ENCODE measurements at places on chromosomes 2 and 18. TPM values are rescaled to one million over a fixed set of nuclear protein-coding genes. Genes with fewer than 3 reads are reported as not detected.

The TRIM43 gene
- total RNA-seq = not detected

- no peak for DNase-seq
These were observed 789.8 kb upstream of the FSHR start for GRCh38 chr2:49943944-49944778.

The ATP8B1 gene
- total RNA-seq = 68.7 TPM

- no peak for DNase-seq
These were observed 35.1 kb upstream of the SLC14A2 start for GRCh38 chr18:45580127-45580526.

DNA sequence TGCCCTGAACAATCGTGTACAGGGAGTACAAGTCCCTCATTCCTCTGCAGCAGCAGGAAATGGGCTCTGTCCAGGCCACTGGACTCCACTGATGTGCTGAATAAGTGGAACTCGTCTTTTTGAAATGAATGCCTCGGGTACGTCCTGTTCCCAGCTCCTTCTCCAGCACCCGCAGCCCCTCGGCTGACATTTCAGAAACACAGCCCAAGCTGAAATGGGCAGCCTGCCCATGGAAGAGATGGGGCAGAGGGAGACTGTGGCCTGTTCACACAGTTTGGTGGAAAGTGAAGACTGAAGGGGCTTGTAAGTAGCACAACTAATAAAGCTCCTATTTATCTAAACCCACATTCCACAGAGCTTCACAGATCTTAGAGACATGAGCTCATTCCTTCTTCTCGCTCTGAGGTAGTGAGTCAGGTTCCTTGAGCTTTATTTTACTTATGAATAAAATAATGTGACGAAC lies 498.6 kb downstream of the TXNL1 start:
- DNase-seq = no peak

The SULT1C2 gene
- total RNA-seq = 16.6 TPM

The KLHL41 gene
- total RNA-seq = 0.28 TPM

The LRRC30 gene
- not detected for total RNA-seq

The CFAP53 gene
- total RNA-seq = 0.35 TPM

The SP140 gene
- total RNA-seq = 0.95 TPM
